ENCODE measurements at places on chromosomes 7 and 10.

GRCh38 chr7:21544715-21545114, 1.9 kb downstream of the DNAH11 start:
- no peak for DNase-seq

DNA sequence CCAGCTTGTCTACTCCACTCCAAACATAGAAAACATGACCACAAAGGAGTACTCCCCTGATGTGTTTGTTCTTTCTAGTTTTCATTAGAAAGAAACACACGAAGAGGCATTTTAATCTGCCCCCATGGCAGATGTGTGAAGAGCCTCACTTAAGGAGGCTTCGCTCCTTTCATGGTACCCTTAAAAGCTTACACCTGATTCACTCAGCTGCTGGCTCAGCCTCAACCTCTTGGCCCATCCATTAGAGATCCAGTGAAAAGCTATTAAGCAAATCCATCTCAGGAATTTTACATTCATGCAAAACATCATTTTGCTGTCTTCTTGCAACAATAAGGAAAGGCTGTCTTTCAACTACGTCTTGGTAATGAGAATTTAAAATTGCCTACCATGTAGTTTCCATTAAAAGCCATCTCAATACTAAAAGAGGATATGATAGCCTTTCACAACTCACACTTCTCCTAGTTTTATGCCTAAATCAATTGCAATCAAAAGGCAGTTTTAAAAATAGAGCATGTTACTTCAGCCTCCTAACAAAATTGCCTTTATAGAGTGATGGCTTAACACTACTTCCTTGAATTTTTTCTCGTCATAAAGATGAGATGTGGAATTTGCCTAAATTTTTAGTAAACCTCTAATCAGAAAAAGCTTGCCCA, 22.7 kb downstream of the MACC1 start:
- no peak for DNase-seq

DNA sequence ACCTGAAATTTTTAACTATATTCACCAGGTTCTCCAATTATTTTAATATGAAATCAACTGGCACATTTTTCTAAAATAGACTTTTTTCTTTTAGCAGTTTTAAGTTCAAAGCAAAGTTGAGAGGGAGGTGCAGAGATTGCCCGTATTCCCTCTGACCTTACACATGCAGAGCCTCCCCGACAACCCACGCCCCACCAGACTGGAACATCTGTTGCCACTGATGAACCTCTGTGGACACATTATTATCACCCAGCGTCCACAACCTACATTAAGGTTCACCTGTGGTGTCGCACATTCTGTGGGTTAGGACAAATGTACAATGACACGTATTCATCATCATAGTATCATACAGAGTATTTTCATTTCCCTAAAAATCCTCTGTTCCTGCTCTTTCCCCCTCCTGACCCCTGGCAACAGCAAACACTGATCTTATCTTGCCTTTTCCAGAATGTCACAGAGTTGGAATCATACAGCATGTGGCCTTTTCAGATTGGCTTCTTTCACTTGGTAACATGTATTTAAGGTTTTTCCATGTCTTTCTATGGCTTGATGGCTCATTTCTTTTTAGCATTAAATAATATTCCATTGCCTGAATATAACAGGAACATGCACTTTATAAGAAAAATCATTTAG, 37.1 kb downstream of the COBL start:
- DNase-seq = no peak

DNA sequence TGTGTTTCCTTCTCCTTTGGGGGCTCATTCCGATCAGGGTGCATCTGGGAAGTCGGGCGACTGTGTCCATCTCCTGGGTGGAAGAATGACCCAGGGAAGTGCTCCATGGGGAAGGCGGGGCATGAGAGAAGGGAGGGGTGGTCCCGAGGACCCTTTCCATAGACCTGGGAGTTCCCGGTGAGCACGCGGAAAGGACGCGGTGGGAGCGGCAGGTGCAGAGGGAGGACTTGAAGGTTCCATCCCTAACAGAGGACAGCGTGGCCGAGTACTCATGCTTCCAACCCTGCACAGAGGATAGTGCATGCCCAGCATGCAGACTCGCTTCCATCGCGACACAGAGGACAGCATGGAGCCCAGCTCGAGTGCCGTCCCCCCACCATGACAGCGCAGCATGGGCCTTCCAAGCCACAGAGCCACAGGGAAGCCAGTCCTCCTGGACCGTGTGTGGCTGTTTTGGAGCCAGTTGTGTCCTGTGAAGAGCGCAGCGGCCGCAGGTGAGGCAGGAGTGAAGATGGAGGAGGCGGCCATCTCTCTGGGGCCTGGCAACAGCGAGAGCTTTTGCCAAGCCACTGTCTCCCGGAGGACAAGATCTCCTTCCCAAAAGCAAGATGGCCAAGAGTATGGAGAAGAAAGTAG, 281.4 kb downstream of the DNAJB6 start:
- DNase-seq = no peak

GRCh38 chr10:69786791-69787190, 14.9 kb upstream of the COL13A1 start:
- DNase-seq = no peak

DNA sequence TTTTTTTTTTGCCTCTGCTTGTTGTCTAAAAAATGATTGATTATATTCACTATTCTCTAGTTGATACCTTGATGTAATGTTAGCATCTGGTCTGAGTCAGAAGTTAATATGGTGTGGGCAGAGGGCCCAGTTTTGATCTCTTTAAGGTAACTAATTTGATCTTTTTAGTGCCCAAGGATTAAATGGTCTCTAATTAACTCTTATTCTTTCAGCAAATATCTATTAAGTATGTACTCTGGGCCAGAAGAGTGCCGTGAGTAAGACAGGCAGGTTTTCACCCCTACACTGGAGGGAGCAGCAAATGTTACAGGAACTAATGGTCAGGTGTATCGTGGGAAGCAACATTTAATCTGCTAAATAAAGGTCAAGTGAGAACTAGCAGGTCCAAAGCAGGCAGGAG, 144.6 kb upstream of the COL1A2 start:
- DNase-seq = no peak
